CD4-positive, alpha-beta memory T cell (primary cell): ENCODE measurements at places on chromosomes 4 and X. TPM values are rescaled to one million over a fixed set of nuclear protein-coding genes. Genes with fewer than 3 reads are reported as not detected.

TMSB15B gene
- 4.5 TPM for polyA plus RNA-seq

SLITRK2 gene
- not detected for polyA plus RNA-seq

POLN gene
- polyA plus RNA-seq: 0.24 TPM

RIPPLY1 gene
- not detected for polyA plus RNA-seq

PNMA5 gene
- 0.18 TPM for polyA plus RNA-seq

GAGE1 gene
- not detected for polyA plus RNA-seq

TMPRSS11D gene
- not detected for polyA plus RNA-seq

VSIG4 gene
- polyA plus RNA-seq: not detected

SSX4 gene
- not detected for polyA plus RNA-seq

OPHN1 gene
- polyA plus RNA-seq: 0.03 TPM

HERC5 gene
- polyA plus RNA-seq: 17.7 TPM

TIMM8A gene
- polyA plus RNA-seq: 8.8 TPM

LEF1 gene
- polyA plus RNA-seq: 399 TPM

GC gene
- polyA plus RNA-seq: not detected

TEX13B gene
- polyA plus RNA-seq: not detected

FHIP1A gene
- polyA plus RNA-seq: 0.59 TPM

SERTM2 gene
- polyA plus RNA-seq: not detected

GPR78 gene
- not detected for polyA plus RNA-seq

ERAS gene
- polyA plus RNA-seq: not detected

MAGEA2B gene
- polyA plus RNA-seq: not detected

C4orf36 gene
- not detected for polyA plus RNA-seq

NONO gene
- 182 TPM for polyA plus RNA-seq

ALB gene
- polyA plus RNA-seq: not detected

FAM133A gene
- polyA plus RNA-seq: not detected

GAGE2A gene
- polyA plus RNA-seq: not detected

NIPAL1 gene
- 0.65 TPM for polyA plus RNA-seq

ZNF330 gene
- 34.2 TPM for polyA plus RNA-seq

CENPVL2 gene
- polyA plus RNA-seq: not detected

ENAM gene
- polyA plus RNA-seq: not detected

NPFFR2 gene
- not detected for polyA plus RNA-seq

FBXW7 gene
- polyA plus RNA-seq: 47.9 TPM

IGBP1 gene
- polyA plus RNA-seq: 56.3 TPM

AMOT gene
- polyA plus RNA-seq: 0.52 TPM

FAM236B gene
- polyA plus RNA-seq: not detected

GYPA gene
- not detected for polyA plus RNA-seq

PABPC1L2B gene
- polyA plus RNA-seq: not detected

XG gene
- not detected for polyA plus RNA-seq

FAM3A gene
- 18.4 TPM for polyA plus RNA-seq

DCK gene
- polyA plus RNA-seq: 89.4 TPM

FRMPD3 gene
- polyA plus RNA-seq: not detected

SLC7A11 gene
- polyA plus RNA-seq: not detected

GPR82 gene
- polyA plus RNA-seq: 0.37 TPM

SHISA3 gene
- polyA plus RNA-seq: 0.09 TPM

MAGEA1 gene
- polyA plus RNA-seq: not detected

UCHL1 gene
- not detected for polyA plus RNA-seq

UGT2A1 gene
- not detected for polyA plus RNA-seq

DCAF12L2 gene
- polyA plus RNA-seq: not detected

TBC1D8B gene
- polyA plus RNA-seq: 0.50 TPM

NMU gene
- polyA plus RNA-seq: 0.49 TPM

NAP1L3 gene
- 7.3 TPM for polyA plus RNA-seq

PCDH10 gene
- not detected for polyA plus RNA-seq

FABP2 gene
- polyA plus RNA-seq: 0.21 TPM

DKK2 gene
- not detected for polyA plus RNA-seq

OPN1MW gene
- not detected for polyA plus RNA-seq
